IPS DF 19.7 (cell line): ENCODE measurements at places on chromosomes 6 and 20.

GRCh38 chr20:24906806-24907205, 42.3 kb upstream of the CST7 start:
- no peak for DNase-seq

DNA sequence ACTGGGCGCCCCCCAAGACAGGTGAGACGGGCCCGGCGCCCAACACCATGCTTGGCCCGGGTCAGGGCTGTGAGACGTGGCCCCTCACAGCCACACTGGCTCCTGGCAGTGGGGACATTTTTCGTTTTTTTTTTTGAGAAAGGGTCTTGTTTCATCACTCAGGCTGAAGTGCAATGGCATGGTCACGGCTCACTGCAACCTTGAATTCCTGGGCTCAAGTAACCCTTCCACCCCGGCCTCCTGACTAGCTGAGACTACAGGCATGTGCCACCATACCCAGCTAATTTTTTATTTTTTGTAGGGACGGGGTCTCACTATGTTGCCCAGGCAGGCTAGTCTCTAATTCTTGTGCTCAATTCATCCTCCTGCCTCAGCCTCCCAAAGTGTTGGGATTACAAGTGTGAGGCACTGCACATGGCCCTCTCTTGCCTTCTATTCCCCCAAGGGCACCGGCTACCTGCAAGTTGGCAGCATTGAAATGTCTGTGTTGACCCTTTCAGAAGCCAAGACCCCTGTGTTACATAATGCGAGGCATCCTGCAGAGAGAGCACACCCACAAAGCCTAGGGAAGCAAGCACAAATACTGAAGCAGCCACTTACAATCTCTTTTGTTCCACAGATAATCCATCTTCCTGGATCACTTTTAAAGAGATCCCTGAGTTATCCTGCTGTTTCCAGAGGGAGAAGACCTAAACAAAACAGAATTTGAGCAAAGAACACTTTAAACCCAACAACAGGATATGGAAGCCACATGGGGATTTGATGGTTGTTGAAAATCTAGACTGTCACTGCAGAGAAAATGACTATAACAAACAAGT, 57.5 kb upstream of the SLC4A11 start:
- no peak for DNase-seq

GRCh38 chr20:2080532-2081224, 20.9 kb upstream of the STK35 start:
- no peak for DNase-seq

DNA sequence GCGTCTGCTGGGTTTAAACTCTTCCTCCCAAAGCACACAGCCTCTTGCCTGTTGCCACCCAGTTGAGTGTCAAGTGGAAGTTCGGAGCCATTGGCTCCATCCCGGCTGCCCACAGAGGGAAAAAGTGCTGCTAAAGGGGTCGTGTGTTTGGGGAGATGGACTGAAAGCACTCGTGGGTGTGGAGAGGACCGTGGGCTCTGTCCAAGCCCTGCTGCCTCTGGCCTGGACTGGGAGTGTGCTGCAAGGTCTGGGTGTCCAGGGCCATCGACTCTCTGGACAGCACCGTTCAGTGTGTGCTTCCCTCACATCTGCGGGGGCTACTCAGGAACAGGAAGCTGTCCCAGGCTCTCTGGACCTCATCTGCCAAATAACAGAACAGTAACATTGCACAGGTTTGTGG, 269.3 kb downstream of the DLL1 start:
- DNase-seq, result no peak

GRCh38 chr6:157763129-157763903, 59.7 kb upstream of the SNX9 start:
- DNase-seq, result peak; percentile 98

GRCh38 chr6:43940393-43941087, 170.5 kb downstream of the VEGFA start:
- DNase-seq, result no peak

- DNase-seq, result peak; percentile 30
Measured at GRCh38 chr20:44109951-44110361, 77.0 kb downstream of the JPH2 start.

DNA sequence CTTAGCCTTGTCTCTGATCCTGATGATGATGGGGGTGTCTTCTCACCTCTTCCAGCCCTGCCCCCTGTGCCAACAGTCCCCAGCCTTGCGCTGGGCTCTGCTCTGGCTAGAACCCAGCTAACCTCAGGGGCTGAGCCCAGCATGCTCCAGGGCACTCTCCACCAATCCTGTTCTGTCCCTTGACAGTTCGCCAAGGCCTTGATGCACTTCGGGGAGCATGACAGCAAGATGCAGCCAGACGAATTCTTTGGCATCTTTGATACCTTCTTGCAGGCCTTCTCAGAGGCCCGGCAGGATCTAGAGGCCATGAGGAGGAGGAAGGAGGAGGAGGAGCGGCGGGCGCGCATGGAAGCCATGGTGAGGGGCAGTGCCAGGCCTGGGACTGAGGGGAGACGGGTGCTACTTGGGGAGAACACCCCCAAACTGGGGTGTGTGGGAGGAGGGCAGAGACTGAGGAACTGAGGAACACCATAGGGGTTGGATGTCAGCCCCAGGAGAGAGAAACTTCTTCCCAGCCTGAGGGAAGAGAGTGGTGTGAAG, 33.1 kb downstream of the MOCS1 start:
- no peak for DNase-seq

- no peak for DNase-seq
Measured at GRCh38 chr6:36200154-36200891, 3.8 kb downstream of the BRPF3 start.

GRCh38 chr20:63119121-63119962, 96.6 kb downstream of the YTHDF1 start:
- DNase-seq, result no peak

DNA sequence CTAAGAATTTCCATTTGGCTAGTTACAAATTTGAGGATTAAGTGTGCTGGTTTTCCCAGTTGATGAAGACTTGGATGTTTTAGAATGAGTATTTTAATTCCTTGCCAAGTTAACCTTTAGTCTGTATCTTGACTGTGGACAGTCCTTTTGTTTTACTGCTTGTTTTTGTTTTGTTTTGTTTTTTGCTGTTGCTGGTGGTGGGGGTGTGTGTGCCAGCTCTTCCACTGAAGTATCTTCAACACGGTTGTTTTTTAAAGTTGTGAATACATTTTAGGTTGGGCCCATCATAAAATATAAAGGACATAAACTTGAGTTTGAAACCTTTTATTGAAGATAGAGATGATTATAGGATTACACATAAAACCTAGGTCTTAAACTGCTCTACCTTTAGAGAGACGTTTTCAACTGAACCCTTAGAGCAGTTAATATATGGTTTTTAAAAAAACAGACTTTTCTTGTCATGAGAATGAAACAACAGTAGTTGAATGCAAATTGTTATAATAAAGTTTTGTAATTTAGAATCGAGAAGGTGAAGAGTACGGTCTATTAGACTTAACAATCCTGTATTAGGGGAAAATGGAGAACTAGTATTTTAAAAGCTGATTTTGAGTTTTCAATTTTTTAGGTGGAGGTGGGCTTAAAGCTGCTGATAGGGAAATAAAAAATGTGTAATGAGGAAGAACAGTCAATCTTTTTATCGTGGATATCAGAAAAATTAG, 4.0 kb downstream of the QKI start:
- DNase-seq, result no peak

- no peak for DNase-seq
Measured at GRCh38 chr6:20447581-20448132, 46.0 kb downstream of the E2F3 start.

GRCh38 chr6:126300126-126300525, 39.8 kb upstream of the CENPW start:
- DNase-seq, result no peak

GRCh38 chr6:139271056-139271455, 20.7 kb downstream of the TXLNB start:
- no peak for DNase-seq

DNA sequence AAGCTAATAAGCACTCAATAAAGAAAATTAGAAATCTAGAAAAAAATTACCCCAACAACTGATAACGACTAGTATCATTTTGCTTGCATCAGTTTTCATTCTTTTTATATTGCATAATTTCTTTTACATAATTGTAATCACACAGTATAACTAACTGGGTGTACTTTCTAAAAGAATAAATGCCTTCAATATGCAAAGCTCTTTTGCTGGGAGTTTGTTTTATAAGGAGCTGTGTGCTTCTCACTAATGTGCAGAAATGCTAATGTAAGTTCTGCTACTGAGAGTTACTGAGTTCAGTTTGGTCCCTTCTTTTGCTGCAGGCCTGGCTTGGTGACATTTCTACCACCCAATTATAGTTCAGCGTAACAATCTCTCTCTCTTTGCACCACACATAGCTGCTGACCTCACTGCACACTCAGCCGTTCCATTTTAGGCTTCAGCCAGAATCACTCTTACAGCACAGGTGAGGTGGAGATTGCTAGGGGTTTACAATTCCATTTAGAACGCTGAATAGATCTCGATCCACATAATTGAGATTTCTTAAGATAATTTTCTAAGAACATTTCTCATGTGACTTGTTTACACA, 20.9 kb upstream of the KLHL31 start:
- DNase-seq, result no peak

GRCh38 chr20:54154439-54154838, 19.3 kb downstream of the CYP24A1 start:
- no peak for DNase-seq

- DNase-seq, result peak; percentile 88
Measured at GRCh38 chr6:41920921-41921711, at the start of the genes BYSL and MED20. TSS of gene BYSL (plus strand) at chr6:41921499. CDS start at chr6:41921563, 64 bp downstream. TSS of gene MED20 (minus strand) at chr6:41921139. CDS start at chr6:41921018, 121 bp downstream.

GRCh38 chr6:45200510-45200909, 127.6 kb upstream of the RUNX2 start:
- DNase-seq, result no peak

- no peak for DNase-seq
Measured at GRCh38 chr6:140661691-140662090, 1287.2 kb upstream of the CITED2 start.
